ENCODE measurements at places on chromosomes 4 and X. TPM values are rescaled to one million over a fixed set of nuclear protein-coding genes. Genes with fewer than 3 reads are reported as not detected.

The CT55 gene
- not detected for total RNA-seq

The MFAP3L gene
- 1.2 TPM for total RNA-seq

The CPLX1 gene
- total RNA-seq: 9.4 TPM

- no peak for DNase-seq
Observed at GRCh38 chrX:71109051-71109450, 2.3 kb downstream of the IL2RG start.

- DNase-seq: no peak
Observed at GRCh38 chr4:149964001-149964796, 114.0 kb upstream of the DCLK2 start.

DNA sequence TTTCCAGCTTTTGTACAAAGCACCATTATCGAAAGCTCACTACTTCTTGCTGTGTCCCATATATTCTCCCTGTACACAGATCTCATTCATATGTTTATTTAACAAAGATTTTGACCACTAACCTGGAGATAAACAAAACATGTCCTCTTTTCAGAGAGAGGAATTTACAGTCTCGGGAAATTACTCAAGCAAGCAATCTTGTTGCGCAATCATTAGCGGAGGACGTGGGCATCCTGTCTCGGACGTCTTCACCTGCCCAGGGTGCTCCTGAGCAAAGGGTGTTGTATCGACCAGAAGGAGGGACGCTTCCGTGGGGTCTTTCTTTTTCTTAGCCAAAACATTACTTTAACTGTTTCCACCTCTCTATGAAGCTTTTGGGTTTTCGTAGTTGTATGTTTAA, 66.5 kb upstream of the CLCN4 start:
- DNase-seq: peak; percentile 46

DNA sequence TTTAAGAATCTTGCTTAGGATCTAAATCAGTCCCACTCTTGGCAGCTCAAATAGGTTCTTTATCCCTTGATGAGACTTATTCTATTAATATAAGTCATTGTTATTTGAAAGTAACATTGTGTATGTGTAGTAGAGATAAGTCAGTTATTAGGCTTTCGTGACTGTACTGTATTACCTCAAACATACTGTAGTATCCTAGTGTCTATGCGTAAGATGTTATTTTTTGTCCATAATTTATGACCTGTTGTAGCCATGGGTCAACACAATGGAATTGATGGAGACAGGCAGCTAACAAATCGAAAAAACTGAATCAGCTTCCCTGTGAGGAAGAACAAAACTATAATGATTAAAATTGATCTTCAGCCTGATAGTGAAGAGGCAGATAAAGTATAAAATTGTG, 41.8 kb downstream of the CLCN3 start:
- no peak for DNase-seq

DNA sequence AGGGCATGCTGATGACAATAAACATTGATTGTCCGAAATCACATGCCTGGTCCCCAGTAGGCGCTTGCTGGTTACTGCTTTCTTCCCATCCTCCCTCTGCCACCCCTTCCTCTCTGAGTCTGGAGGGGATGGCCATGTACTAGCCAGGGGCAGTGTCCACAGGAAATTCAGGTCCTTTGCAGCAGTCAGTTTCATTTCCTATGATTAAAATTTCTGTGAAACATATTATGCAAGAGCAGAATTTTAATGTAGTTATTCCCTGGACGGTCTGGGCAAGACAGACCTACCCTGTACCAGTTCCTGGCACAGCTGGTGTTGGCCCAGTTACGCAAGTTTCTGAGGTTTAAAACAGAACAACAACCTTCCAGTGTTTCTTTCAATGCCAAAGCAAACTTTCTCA, 28.2 kb upstream of the TLR2 start:
- DNase-seq: no peak

DNA sequence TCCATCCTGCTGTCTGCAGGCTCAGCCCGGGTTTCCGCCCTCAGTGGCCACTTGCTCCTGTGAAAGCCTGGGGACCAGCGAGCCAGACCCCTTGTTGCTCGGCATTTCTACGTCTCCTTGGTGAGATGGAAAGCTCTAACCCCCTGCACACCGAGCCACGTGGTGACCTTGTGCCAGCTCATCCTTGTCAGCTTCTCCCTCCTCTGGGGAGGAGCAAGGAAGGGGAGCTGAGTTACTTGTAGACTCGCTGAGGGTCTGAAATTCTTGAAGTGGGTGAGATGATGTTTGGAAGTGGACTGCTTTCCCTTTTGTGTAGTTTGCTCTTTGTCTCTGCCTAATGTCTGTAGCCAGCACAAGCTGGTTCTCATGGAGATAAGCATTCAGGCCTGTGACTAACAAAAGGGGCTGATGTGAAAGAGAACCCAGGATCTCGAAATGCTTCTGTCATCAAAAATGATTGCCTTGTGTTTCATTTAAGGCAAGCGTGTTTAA, 29.3 kb downstream of the RGS12 start:
- peak; percentile 75 for DNase-seq

- DNase-seq: no peak
Observed at GRCh38 chr4:2172161-2172560, 69.8 kb downstream of the HAUS3 start.

DNA sequence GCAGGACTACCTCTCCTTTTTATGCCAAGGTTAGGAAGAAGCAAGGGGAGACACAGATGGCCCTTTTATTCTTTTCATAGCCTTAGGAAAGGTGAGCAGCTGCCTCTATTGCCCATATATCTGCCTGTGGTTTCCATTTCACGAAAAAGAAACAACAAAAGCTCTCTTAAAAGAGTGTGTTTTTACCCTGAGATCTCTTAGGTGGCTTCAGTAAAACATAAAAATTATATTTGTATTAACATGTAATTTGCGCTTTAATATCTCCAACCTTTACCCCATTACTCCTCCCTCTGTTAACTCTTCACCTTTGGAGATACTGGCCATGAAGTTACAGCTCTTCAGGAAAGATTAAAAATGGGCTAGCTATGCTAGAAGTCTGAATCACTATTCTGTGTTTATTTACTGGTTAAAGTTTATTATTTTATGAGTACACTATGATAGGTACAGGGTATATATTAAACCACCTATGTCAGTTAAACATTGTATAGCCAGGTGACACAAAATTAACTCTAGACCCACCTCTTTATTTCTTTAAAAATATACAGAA, 15.0 kb upstream of the SULT1B1 start:
- DNase-seq: no peak

GRCh38 chrX:16511796-16512776, 137.9 kb upstream of the S100G start:
- no peak for DNase-seq

GRCh38 chr4:108287834-108288413, 119.2 kb upstream of the LEF1 start:
- no peak for DNase-seq

DNA sequence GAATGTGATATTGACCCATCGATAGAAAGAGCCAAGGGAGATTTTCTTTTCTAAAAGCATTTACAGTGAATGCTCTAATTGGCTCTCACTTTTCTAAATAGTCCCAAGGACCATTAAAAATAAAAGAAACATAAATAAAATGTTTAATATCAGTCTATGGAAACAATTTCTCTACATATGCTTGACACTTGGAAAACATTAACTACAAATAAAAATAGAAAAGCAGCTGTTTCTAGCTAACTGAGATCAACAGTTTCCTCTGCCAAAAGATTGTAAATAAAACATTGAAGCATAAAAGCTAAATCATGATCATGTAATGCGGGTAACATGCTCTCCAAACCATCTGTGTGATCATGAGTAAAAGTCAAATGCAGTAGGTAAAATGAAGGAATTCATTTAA, 49.7 kb downstream of the CORIN start:
- DNase-seq: no peak

GRCh38 chr4:121370729-121371325, 10.0 kb downstream of the QRFPR start:
- DNase-seq: no peak

DNA sequence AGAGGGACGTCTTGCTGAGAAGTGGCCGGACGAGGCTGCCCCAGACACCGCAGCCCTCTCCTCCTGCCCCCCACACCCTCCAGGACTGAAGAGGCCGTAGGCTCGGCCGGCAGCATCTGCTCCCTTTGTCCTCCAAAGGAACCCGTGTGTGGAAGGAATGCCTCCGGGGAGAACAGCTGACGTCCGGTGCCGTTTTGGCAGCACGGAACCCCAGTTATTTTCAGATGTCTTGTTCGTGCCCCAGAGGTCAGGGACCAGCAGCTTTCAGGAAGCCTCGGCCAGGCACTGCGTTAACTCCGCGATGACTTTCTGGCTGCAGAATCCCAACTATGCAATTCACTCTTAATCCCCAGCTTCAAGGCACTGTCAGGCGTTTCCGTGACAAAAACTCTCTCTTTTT, 10.9 kb upstream of the PPP2R3B start:
- DNase-seq: no peak

DNA sequence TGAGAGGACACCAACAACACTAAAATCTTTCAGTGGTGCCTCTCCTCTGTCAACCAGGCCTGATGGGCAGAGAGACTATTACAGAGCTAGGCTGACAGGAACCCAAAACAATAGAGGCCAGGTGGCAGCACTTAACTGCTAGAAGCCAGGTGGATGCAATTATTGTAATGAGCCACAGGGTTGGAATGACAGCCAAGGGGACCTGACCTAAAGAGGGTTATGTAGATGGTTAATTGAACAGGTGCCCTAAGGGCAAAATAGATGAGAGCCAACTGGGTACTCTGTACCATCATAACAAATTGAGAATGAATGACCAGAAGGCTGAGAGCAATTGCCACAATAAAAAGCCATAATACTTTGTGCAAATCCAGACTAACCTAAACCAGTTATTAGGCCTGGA, 24.7 kb upstream of the FRAS1 start:
- no peak for DNase-seq

GRCh38 chrX:55142919-55143310, 54.1 kb downstream of the PAGE2 start:
- DNase-seq: no peak

All from cardiac septum (tissue), 1 donor.